ENCODE measurements at places on chromosomes 3 and 15. TPM values are rescaled to one million over a fixed set of nuclear protein-coding genes. Genes with fewer than 3 reads are reported as not detected.

- peak; percentile 17 for DNase-seq
These were observed 432 bp upstream of the RAD54L2 start for GRCh38 chr3:51538115-51538458.

- DNase-seq = no peak
These were observed 35.2 kb upstream of the USP3 start for GRCh38 chr15:63469190-63469589.

DNA sequence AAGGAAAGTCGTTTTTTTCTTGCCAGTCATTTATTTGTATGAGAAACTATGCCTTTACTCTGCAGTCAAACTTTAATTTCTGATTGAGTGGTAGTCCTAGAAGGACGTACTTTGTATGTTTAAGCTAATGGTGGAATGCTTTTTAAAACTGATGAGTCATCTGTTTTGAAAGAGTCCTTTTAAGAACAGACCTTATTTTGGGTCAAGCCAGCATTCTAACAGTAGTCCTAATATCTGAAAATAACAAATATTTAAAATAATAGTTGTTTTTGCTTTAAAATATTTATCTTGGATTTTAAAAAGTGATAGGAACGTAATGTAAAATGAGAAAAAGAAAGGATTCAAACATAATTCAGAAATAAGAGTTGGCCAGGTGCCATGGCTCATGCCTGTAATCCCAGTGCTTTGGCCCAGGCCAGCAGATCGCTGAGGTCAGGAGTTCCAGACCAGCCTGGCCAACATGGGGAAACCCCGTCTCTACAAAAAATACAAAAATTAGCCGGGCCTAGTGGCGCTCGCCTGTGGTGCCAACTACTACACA is 1.3 kb upstream of the LRRC58 start:
- peak; percentile 87 for DNase-seq

- peak; percentile 35 for DNase-seq
These were observed 701 bp downstream of the EIF5A2 start for GRCh38 chr3:170907637-170908234.

- DNase-seq = peak; percentile 10
These were observed 21.6 kb upstream of the PSTPIP1 start for GRCh38 chr15:76973362-76973743.

GRCh38 chr3:37604336-37604833 is 257.3 kb upstream of the CTDSPL start:
- DNase-seq = no peak

Gene SLC28A2
- not detected for total RNA-seq

GRCh38 chr3:184481984-184482671 is 79.5 kb upstream of the EPHB3 start:
- no peak for DNase-seq

DNA sequence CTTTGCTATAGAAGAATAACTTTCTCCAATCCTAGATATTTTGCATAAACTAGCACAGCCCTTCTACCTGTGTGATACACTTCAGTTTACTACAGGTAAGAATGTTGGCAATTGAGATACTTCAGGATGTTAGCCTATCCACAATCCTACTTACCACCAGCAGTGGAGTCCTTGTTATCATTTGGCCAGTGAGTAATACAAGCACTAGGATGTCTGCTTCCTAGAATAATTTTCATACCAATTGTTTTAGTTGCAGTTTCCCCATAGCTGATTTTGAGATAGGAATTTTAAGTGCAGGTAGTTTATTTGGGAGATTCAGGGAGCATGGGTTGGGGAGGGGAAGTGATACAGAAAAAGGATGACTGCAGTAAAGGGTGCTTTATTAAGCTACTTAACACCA is 147.2 kb downstream of the EPHA6 start:
- DNase-seq = no peak

DNA sequence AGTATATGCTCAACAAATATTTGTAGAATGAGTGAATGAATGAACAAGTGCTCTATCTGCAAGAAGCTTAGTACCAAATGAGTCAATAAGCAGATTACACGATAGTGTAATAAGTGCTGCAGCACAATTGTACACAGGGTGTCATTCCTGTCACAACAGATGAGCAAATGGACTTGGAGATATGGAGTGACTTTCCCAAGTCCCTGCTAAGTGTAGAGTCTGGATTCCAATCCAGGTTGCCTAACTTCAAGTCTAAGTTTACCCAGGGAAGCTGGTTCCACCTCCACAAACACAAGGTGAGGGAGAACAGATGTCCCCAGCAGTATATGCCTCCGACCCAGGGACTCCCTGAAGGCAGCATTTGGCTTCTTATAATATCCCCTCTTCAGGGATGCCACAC is 77.7 kb upstream of the RAD18 start:
- no peak for DNase-seq

Gene IL17RB
- 0.32 TPM for total RNA-seq

GRCh38 chr15:48010316-48010715 is 110.5 kb upstream of the SLC24A5 start:
- no peak for DNase-seq

DNA sequence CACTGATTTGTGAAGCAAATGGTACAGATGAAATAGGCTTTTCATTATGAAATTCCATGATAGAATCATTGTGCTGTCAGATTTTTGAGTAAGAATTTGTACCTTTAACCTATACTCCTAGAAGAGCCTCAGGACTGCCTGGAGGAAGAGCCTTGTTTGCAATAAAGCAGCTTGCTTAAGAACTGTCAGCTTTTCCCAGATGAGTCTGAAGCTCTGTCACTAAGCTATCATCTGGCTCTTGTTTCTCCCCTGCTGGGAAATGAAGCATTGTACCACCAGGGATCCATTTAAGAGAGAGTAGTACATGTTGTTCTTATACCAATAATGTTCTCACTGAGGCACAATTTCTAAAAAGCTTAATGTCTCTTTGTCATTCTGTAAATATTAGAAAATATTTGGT is 85.1 kb upstream of the FLNB start:
- DNase-seq = no peak

- DNase-seq = no peak
These were observed 423 bp downstream of the TKT start for GRCh38 chr3:53255423-53255774.

- DNase-seq = peak; percentile 52
These were observed 644 bp upstream of the NGLY1 start for GRCh38 chr3:25783661-25784512.

GRCh38 chr3:76561494-76562236 is 478.2 kb upstream of the ROBO2 start:
- DNase-seq = no peak

DNA sequence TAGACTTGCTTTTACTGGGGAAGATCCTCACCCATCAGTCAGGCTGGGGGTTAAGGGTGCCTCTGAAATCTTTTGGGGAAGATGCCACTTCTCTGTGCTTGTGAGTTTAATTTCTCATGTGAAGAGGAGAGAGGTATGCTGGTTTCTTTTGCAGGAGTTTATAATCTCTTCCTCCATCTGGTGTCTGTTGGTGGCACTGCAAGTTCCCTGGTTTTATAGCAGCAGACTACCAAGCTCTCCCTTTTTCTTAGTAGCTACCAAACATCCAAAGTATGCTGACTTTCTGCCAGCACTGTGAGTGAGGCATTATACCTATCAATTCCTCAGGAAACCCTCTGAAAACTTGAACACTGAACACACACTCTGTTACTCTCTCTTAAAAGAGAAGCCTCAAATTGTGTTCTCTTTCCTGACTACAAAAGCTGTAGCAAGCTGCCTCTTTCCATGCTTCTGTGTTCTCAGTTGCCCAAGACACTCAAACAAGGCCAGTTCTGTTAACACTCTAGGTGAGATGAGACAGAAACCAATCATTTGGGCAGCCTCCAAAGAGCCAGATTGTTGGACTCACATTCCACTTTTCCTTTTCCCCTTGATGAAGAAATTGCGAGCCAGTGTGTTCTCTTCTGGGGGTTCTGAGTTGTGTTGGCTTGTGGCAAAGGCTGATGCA is 299.5 kb downstream of the GAP43 start:
- peak; percentile 24 for DNase-seq

DNA sequence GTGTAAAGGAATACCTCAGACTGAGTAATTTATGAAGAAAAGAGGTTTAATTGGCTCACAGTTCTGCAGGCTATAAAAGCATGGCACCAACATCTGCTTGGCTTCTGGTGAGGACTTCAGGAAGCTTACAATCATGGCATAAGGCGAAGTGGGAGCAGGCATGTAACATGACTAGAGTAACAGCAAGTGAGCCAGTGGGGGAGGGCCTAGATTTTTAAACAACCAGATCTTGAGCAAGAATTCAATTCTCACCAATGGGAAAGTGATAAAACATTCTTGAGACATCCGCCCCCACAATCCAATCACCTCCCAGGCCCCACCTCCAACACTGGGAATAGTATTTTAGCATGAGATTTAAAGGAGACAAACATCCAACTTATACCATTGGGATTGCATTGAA is 44.2 kb upstream of the BCL2A1 start:
- DNase-seq = no peak

Gene CTXN2
- not detected for total RNA-seq

- DNase-seq = no peak
These were observed 59.5 kb downstream of the LRRC28 start for GRCh38 chr15:99310745-99311144.

DNA sequence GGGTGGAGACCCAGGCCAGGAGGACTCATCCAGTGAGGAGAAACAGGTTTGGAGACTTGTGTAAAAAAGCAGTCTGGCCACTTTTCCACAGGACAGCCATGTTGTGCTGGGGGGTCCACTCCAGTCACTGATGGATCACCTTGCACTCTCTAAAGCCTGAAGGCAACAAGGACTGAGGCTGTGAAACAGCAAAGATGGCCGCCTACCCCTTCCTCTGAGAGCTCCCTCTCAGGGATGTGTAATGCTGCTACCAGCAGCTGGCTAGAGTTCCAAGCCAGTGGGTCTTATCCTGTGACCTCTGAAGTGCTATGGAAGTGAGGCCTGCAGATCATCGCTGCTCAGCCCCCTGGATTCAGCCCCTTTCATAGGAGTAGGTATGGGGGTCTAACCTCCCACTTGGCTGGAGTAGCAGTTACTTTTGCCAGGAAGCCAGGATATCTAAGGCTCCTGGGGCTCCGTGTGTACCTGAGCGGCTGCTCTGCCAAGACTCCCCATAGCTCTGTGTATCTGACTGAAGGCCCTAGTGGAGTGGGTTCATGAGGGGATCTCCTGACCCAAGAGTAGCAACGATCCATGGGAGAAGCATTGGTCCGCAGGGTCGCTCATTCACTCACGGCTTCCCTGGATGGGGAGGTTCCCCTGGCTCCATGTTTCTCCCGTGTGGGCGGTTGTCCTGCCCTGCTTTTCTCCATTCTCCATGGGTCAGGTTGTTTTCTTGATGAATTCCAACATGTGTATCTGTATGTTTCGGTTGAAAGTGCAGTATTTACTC is 69.9 kb upstream of the TNFSF10 start:
- no peak for DNase-seq

Gene MED12L
- total RNA-seq = 0.32 TPM

- no peak for DNase-seq
These were observed 11.7 kb downstream of the RAD54L2 start for GRCh38 chr3:51550080-51550819.

Gene HYAL1
- 2.6 TPM for total RNA-seq

- DNase-seq = peak; percentile 98
These were observed 16.9 kb downstream of the ABHD2 start for GRCh38 chr15:89105147-89105546.

Gene PPARG
- total RNA-seq = 3.5 TPM

DNA sequence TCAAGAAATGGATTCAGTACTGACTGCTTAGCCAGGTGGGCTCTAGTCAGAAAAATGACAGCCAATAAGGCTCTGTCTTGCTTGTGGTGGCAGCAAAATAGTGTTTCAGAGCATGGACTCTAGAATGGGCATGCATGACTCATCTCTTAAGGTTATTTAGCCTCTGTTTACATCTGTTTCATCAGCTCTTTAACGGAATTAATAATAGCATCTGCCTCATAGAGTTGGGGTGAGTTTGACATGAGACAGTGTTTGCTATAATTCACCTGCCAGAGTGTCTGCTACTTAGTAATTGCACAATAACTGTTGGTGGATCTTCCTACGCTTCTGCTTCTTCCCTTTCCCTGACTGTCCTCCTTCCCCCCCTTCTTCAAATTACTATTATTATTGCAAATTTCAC is 350.4 kb upstream of the SEMA6D start:
- peak; percentile 37 for DNase-seq

Gene ZNF609
- total RNA-seq = 22.5 TPM

Gene TFDP2
- 43.5 TPM for total RNA-seq

Gene UBA3
- 82.1 TPM for total RNA-seq

- DNase-seq = peak; percentile 34
These were observed 10.1 kb upstream of the ITGA11 start for GRCh38 chr15:68442041-68442440.

DNA sequence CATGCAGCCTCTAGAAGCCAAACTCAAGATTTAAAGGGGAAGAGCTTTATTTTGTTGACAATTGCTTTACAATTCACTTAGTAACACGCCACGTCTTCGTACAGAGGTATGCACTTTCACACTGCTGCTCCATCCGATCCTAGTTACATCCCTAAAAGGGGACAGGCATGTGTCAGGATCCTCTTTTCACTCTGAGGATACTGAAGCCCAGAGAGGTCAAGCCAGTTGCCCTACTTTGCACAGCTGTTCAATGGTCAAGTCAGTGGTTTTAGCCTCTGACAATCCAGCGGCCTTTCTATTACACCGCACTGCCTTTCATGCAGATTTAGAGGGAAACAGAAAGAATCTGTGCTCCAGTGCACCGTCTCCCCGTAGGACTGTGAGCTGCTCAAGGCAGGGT is 44.9 kb upstream of the CHRNB4 start:
- DNase-seq = no peak

- peak; percentile 94 for DNase-seq
These were observed 496.0 kb upstream of the THBS1 start for GRCh38 chr15:39084674-39085530.

Gene PLSCR1
- 32.2 TPM for total RNA-seq

DNA sequence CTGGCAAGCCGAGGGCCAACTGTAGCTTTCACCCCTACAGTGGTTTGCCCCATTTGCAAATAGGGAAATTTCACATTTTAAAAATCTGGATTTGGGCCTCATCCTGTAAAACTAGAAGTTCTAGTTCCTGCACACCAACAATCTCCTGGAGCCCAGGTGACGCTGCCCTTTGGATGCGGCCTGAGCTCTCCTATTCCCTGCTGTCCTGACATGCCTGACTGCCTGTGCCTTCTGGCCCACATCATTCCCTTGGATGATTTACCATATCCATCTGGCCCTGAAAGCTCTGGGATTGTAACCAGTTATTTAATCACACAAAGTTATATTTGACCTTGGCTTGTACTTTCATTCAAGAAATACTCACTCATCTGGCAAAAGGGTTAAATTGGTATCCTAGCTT is 272.3 kb downstream of the ARRDC4 start:
- peak; percentile 8 for DNase-seq

DNA sequence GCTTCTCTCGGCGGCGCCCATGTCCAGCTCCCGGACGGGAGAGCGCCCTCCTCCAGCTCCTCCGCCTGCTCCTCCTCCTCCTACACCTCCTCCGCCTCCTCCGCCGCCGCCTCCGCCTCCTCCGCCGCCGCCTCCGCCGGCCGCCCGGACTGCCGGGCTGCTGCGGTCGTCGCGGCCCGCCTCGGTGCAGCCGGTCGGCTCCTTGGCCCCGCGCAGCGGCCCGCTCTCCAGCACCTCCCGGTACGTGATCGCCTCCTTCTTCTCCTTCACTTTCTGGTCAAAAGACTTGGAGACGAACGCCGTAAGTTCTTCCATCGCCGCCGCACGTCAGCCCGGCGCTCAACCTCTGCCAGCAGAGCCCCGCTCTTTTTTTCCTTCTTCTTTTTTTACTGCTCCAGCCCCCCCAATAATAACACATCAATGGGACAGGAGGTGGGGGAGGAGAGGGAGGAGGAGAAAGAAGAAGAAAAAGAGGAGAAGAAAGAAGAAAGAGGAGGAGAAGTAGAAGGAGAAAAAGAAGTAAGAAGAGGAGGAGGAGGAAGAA is 438 bp downstream of the SHOX2 start:
- DNase-seq = peak; percentile 36

- DNase-seq = no peak
These were observed 6.6 kb upstream of the MCF2L2 start for GRCh38 chr3:183434992-183435391.

Gene ISLR
- 73.8 TPM for total RNA-seq

All from fibroblast of villous mesenchyme (primary cell).